Stimulated activated CD4-positive, alpha-beta T cell treated with anti-CD3 and anti-CD28 coated beads, Interleukin-1b, Interleukin-23, amount 100 ng/mL, for 48 hours (primary cell): ENCODE measurements at places on chromosomes 1 and 21.
A peak's percentile ranks its signal among the peaks of the same experiment; 100 is the strongest.

GRCh38 chr1:179875596-179876299, 1.9 kb downstream of the TOR1AIP2 start:
- DNase-seq: no peak

DNA sequence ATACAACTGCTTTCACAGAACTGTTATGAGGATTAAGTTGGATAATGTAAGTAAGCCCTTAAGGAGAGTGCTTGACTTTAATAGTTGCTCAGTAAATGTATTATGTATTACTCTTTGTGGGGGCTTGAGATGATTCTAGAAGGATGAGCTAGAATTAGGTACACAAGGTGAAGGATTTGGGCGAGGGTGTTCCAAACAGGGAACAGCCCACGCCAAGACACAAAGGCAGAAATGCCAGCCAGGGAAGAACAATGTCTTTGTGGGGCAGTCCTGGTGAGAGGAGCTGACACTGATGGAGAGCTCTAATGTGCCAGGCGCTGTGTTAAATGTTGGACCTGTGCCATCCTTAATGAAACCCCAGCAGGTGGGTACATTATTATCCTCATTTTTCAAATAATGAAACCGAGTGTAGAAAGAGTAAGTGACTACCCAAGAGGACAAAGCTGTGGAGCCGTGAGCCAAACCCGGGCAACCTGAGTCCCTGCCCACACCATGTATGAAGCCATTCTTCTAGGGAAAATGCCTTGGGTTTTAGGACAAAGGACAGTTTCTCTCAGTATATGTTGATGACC, 362.4 kb downstream of the HHAT start:
- no peak for DNase-seq

DNA sequence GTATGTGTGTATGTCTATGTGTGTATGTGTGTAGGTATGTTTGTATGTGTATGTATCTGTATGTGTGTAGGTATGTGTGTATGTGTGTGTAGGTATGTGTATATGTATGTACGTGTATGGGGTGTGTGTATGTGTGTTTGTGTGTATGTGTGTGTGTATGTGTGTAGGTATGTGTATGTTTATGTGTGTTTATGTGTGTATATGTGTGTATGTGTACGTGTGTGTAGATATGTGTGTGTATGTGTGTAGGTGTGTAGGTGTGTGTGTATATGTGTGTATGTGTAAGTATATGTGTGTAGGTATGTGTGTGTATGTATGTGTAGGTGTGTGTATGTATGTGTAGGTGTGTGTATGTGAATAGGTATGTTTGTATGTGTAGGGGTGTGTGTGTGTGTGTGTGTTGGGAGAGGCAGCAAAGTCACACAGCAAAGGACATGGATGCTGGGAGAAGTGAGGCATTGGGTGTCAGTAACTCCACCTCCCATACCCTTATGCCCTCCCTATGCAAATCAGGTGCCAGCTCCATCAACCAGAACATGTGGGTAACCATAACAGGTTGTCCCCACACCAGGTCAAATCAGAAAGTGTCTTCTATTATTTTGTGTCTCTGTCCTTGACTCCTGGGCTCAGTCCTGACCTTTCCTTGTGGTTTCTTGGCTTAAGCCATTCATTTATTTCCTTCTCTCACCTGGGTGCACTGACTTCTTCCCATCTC, 15.0 kb upstream of the KCNAB2 start:
- no peak for DNase-seq

DNA sequence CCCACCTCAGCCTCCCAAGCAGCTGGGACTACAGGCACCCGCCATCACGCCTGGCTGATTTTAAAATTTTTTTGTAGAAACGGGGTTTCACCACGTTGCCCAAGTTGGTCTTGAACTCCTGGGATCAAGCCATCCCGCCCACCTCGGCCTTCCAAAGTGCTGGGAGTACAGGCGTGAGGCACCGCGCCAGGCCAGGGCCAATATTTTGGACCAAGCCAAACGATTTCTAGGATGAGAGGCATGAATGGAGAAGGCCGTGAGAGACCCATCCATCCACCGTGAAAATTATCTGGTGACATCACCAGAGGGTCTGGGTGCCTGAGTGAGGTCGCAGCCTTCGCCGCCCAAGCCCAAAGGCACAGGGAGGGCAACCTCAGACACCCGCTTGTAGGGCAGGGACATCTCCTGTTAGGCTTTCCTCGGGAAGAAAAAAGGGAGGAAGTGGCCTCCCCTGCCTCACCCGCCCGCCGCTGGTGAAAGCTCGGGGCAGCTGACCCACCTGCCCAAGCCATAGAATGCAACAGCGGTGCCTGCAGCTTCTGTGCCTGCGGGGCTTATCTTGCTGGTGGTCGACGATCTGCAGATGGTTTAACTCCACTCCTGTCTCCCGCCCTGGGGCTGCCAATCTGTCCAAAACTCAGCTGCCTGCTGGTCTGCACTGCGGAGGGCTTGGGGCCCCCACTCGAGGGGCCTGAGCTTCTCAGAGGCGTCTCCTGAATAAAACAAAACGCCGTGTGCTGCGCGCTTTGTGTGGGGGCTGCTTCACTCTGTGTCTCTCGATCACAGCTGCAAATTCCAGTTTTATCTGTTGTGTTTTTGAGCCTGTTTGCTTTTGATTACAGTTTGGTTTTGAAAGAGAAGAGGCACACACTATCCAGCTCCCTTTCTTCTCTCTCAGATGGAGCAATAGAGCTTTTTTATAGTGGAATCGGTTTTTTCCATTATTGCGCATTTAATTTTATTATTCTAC, 85.8 kb downstream of the MRPS6 start:
- no peak for DNase-seq

DNA sequence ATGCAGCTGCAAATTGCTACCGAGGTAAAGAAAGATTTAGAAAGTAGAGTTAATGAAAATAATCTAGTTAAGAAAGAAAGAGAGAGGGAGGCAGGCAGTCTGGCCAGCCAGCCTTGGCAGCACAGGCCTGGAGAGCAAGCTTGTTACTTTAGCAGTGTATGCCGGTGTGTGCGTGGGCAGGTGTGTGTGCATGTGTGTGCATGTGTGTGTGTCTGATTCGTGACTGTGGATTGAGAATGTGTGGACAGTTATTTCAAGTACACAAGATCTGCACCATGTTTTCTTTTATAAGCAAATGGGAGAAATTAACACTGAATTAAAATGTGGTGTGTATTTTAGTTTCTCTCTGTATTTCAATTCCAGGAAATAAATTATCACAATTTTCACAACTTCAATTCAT, 211.6 kb downstream of the DSCAM start:
- no peak for DNase-seq

GRCh38 chr1:241964550-241965282, 7.1 kb downstream of the BECN2 start:
- no peak for DNase-seq

DNA sequence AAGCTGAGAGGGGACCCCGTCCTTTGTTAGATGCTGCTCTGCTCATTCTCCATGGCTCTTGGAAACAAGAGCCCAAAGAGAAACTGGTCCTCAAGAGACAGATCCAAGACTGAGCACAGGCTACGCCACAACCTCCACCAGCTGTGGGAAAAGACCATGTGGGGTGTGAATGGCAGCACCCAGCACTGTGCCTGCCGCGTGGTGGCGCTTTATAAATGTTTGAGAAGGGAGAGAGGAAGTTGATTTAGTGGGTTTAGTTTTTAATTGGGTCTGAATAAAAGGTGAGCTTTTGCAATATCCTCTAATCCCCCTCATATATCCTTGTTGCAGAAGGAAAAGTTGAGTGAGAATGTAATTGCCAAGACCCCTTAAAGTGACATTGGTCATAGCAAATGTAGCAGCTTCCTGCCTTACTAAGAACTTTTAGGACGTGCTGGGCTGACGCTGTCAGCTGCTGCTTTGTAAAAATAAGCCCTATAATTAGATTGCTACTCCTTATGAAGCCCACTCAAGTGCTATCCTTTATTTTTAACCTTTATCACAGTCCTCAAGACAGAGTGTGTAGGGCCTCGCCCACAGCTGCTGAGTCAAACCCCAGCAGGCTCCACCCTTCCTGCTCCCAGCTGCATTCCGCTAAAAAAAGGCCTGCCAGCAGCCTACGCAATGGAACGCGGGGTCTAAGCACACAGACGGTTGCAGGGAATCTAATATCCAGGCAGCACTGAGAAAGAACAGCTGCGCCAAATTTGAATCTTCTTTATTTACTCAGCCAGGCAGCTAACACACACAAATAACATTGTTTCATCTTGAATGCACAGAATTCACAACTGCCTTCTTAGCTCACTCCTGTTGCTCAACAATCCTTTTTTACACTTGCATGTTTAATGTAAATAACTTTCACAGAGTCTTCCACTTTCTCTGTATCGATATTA, 47.4 kb upstream of the PRDX6 start:
- peak; percentile 63 for DNase-seq

DNA sequence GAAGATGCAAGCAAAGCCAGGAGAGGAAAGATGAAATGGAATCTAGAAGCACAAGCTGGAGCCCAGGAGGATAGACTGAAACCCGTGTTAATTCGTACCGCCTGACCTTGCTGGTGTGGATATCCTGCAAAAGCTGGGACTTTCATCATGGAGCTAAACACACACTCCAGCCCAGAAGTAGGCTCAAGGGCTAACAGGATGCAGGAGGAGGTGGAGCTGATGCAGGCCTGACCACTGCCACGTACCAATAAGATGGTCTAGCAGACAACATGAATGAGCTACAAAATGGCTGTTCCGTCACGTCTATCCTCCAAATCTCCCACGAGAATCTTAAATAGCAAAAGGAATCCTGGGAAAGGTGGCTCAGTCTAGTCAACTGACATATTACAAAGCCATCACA, 270.3 kb downstream of the SDCCAG8 start:
- no peak for DNase-seq

DNA sequence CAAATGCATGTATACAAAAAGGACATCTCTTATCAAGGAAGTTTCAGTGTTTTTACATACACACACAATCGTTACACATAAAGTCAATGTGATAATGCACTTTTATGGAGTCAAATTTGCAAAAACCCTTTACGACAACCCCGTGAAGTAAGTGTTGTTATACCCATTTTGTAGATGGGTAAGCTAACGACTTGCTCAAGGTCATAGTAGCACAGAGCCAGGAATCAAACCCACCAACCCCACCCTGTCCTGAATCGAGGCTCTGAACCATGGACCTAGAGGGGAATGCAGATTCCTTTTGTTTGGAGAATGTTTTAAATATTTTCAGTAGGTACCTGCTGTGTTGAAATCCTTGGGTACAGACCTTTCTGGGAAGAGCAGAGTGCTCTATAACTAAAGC, 77.4 kb upstream of the ARTN start:
- no peak for DNase-seq

DNA sequence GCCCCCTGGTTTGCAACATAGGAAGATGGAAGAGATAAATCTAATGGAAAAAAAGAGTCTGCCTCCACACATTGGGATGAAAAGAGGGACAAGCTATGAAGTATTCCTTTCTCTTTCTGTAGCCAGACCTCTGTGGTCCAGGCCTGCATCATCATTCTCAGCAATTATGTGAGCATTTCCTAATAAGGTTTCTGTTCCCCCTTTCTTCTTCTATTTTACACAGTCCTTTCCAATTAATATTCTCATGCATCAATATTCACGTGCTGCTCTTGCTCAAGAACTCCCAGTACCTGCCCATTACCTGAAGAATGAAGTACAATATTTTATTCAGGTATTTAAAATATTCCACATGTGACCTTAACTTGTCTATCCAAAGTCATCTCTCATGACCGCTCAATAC, 8.2 kb upstream of the SLC30A1 start:
- no peak for DNase-seq

- DNase-seq: no peak
Observed at GRCh38 chr21:31339721-31340120, 4.3 kb downstream of the TIAM1 start.

DNA sequence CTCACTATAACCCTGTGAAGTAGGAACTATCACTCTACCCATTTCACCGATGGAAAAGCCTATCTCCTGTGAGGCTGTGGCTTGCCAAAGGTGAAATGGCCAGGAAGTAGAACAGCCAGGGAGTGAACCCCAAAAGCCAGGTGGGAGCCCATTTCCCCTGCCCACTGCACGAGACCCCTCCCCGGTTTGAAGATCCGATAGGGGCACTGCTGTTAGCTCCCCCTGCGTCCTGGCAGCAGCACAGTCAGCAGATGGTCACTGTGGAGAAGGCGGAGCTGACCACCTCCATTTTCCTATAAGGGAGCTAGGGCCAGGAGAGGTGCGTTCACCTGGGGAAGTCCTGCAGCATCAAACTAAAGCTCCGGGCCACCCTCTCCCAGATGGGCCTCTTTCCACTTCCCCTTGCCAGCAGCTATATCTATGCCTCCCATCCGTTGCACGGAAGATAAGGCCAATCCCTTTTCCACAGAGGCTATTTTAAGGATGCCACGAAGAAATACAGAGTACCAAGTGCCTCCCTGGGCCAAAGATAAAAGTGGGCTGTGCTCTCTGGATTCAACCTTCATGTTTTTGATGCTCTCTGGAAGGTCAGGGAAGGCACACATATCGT, 7.8 kb downstream of the ERG start:
- DNase-seq: no peak

DNA sequence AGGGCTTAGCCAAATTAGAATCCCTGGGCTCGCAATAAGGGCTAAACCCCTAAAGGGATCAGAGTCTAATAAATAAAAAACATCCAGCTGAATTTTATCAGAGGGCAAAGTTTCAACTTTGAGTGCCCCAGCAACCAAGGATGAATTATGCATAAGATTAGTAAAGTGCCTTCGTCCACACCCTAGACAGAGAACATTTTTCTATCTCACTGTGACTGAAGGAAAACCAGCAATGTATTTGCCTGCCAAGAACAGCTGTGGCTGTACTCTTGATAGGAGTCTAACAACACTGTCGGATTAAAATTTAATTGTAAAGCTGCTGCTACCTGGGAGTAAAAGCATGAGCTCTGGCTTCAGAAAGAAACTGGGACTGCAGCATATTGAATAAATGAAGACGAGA, 23.3 kb downstream of the WNT2B start:
- DNase-seq: no peak

- no peak for DNase-seq
Observed at GRCh38 chr1:175865041-175865766, 121.8 kb upstream of the TNR start.

GRCh38 chr1:208834381-208835096, 590.4 kb upstream of the PLXNA2 start:
- no peak for DNase-seq

GRCh38 chr1:228150461-228151179, 890 bp downstream of the GJC2 start:
- DNase-seq: no peak

GRCh38 chr1:85406887-85407533, 57.9 kb downstream of the DDAH1 start:
- DNase-seq: no peak

DNA sequence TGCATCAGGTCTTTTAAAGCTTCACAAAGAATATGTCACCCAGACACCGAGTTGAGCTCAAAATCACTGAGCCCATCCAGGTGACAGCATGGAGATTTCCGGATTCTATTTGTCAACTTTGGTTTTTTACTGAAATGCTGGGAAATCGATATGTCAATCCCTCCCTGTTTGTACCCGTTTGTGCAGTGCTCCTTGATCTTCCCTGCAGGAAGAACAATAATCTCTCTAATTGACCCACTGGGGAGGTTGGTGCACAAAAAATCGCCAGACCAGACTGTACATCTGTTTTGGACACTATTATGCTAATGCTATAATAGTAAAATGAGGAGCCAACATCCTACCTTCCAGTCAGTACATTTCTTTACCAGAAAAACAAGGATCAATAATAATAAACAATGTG, 1.8 kb downstream of the BARHL2 start:
- no peak for DNase-seq

GRCh38 chr1:182484531-182485257, 34.7 kb downstream of the RGSL1 start:
- DNase-seq: peak; percentile 13

GRCh38 chr1:6059866-6060265, 14.2 kb downstream of the KCNAB2 start:
- DNase-seq: no peak
